ENCODE measurements at places on chromosomes 4 and X. TPM values are rescaled to one million over a fixed set of nuclear protein-coding genes. Genes with fewer than 3 reads are reported as not detected.
A peak's percentile ranks its signal among the peaks of the same experiment; 100 is the strongest.

RHOXF1 gene
- 0.62 TPM for total RNA-seq

FGB gene
- total RNA-seq: 12,036 TPM

GYG2 gene
- 17.6 TPM for total RNA-seq

UGT2B7 gene
- total RNA-seq: 364 TPM

CHIC1 gene
- 4.3 TPM for total RNA-seq

OPHN1 gene
- 0.81 TPM for total RNA-seq

OTC gene
- 84.6 TPM for total RNA-seq

DNA sequence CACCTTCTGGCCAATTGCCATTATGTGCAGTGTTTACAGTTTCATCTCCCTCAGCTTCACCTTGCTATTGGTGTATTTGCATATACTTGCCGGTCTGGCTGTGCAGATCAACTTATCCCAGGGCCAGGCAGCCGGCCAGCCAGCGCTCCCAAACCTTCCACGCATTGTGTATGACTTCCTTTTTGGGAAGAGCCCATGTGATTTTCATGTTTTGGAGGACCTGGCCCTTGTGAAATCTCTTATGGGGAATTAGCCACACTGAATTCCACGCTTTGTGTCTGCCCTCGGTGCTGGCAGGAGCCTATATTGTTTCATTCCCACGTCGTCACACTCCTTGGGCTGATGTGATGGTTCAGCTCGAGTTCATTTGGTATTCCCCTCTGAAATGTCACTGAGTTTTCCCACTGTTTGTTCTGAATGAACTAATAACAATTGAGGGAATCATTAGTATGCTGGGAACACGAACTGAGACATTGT, 6.0 kb upstream of the PDLIM3 start:
- H3K36me3 ChIP-seq: no peaks in the 10 kb centered on the region
- no peak for DNase-seq
- no peak overlapping the region for H3K27ac ChIP-seq
- no peaks in the 10 kb centered on the region for H3K4me1 ChIP-seq
- H3K27me3 ChIP-seq: no peaks in the 10 kb centered on the region

DNA sequence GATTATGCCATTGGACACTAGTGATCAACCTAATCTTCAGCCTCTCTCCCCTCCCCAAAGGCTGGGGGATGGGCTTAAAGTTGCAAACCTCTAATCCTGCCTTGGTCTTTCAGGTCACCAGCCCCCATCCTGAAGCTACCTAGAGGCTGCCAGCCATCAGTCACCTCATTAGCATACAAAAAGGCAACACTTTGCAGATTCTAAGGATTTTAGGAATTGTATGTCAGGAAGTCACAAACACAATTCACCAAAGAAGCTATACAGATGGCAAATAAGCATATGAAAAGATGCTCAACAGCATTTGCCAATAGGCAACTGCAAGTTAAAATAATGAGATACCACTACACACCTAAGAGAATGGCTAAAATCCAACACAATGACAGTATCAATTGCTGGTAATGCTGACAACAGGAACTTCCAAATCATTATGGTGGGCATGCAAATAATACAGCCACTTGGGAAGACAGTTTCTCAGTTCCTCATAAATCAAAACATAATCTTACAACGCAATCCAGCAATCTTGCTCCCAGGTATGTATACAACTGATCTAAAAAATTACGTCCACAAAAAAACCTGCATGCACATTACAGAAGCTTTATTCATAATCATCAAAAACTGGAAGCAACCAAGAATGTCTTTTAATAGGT, 9.0 kb upstream of the PIM2 start:
- DNase-seq: no peak
- H3K27me3 ChIP-seq: no peaks in the 10 kb centered on the region
- no peak overlapping the region for H3K4me3 ChIP-seq
- H3K36me3 ChIP-seq: peaks cover 17% of the 10 kb centered on the region
- H3K4me1 ChIP-seq: no peaks in the 10 kb centered on the region
- no peak overlapping the region for H3K27ac ChIP-seq

DNA sequence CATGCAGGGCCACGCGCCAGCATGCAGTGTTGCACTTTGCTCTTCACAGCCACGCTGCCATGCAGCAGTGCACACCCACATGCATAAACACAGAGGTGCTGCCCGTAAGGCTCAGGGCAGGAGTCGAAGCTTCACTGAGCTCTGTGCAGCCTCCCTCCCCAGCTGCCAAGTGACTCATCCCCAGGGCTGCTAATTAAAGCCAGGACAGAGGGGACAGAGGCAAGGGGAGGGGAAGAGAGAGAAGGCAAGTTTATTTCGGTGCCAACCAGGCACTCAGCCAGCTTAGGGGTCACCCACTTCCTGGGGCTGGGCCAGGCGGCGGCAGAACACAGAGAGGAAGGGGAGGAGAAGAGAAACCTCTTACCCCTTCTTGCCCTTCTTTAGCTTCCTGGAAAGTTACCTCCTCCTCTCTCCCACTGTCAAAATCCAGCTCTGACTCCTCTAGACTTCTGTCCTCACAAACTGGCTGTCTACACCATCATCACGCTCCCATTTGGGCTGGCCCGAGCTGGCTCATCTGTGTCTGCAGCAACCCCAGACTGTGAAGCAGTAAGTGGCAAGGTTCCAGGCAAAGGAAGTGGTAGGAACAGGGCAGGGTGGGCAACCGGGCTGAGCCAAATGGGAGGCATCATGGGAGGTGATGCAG, 6.2 kb upstream of the IQSEC2 start:
- no peak overlapping the region for H3K4me3 ChIP-seq
- H3K27me3 ChIP-seq: no peaks in the 10 kb centered on the region
- no peaks in the 10 kb centered on the region for H3K4me1 ChIP-seq
- no peaks in the 10 kb centered on the region for H3K36me3 ChIP-seq

GRCh38 chr4:94498502-94498901, 46.8 kb downstream of the PDLIM5 start:
- H3K27me3 ChIP-seq: no peaks in the 10 kb centered on the region
- H3K4me3 ChIP-seq: no peak overlapping the region
- no peaks in the 10 kb centered on the region for H3K36me3 ChIP-seq
- no peak for DNase-seq

DNA sequence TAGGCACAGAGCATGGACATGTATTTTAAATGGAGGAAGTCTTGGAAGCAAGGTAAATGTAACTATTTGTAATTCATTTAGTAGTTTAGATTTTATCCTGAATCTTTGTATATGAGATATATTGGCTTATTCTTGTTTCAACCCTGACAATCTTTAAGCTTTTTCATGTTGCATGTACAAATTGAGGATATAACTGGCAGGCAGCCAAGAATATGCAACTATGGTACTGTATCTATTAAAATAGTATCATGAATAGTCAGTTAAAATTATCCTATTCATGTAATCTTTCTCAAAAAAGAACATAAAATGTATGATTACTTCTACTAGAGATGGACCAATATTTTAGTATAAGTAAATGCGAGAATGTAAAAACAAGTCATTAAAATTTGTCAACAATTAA, 1141.5 kb downstream of the PCDH18 start:
- no peaks in the 10 kb centered on the region for H3K4me1 ChIP-seq
- no peak for DNase-seq
- H3K27me3 ChIP-seq: no peaks in the 10 kb centered on the region
- no peak overlapping the region for H3K27ac ChIP-seq
- no peak overlapping the region for H3K4me3 ChIP-seq
- no peaks in the 10 kb centered on the region for H3K36me3 ChIP-seq

DNA sequence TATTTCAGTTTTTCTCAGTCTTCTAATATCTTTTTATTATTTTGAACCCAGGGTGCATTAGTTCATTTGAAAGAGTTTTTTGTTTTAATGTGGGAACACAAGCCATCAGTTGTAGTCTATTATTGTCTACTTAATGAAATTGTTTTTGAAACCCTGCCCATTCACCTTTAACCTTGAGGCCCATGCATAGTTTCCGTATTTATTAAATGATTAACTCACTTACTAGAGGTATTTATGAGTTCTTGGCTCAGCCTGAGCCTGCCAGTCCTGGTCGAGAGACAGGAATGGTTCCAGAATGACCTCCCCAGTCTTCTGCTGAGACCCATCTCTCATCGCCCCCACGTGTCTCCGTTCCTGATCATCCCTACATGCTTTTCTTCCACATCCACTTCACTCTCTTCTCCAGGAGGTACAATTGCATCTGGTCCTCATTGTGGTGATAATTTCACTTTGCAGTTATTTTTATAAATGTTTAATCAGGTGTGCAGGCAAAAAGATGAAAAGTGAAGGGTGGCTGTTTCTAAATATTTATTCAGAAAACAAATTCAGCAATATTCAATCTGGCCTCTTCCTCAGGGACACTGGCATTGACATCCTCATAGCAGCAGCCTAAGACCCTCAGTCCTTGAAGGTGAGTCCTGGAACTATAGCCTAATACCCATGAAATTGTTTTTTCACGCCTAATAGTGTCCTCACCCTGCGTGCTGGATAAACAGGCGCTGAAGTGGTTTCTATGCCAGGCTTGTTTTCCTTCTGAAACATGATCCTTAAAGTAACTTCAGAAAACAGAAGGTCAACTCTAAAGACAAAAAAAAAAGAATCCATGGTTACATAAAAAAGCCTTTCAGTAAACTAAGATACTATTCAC, 112.8 kb downstream of the KDR start:
- DNase-seq: no peak
- H3K4me3 ChIP-seq: no peak overlapping the region

DNA sequence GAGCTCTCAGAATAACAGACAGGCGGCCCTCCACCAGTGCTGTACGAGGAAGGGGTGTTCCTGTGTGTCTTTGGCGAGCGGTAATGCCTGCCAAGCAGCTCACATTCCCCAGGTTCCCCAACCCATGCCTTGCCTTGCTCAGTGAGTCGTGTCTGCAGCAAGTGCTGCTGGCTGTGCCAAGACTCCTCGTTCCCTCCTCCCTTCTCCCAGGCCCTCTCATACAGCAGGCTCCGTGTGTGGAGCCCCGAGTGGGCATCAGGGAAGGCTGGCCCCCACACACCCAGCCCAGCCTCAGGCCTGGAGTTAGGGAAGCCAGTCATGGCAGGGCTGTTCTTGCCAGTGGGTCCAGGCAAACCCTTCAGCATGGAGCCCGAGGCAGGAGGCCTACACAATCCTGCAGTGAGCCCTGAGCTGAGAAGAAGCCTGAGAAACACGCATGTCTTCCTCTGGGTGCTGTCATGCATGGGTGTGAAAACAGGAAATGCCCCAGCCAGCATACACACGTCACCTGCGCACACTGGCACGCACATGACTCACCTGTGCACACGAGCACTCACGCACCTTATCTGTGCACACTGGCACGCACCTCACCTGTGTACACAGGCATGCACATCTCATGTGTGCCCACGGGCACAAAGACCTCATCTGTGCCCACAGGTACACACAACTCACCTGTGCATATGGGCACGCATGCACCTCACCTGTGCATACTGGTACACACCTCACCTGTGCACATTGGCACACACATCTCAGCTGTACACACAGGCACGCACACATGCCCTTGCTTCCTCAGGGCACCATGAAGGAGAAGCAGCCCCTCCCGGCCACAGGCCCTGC, 238.7 kb downstream of the DHRSX start:
- no peaks in the 10 kb centered on the region for H3K36me3 ChIP-seq
- no peak overlapping the region for H3K4me3 ChIP-seq
- no peaks in the 10 kb centered on the region for H3K4me1 ChIP-seq
- DNase-seq: no peak
- H3K27me3 ChIP-seq: no peaks in the 10 kb centered on the region

DNA sequence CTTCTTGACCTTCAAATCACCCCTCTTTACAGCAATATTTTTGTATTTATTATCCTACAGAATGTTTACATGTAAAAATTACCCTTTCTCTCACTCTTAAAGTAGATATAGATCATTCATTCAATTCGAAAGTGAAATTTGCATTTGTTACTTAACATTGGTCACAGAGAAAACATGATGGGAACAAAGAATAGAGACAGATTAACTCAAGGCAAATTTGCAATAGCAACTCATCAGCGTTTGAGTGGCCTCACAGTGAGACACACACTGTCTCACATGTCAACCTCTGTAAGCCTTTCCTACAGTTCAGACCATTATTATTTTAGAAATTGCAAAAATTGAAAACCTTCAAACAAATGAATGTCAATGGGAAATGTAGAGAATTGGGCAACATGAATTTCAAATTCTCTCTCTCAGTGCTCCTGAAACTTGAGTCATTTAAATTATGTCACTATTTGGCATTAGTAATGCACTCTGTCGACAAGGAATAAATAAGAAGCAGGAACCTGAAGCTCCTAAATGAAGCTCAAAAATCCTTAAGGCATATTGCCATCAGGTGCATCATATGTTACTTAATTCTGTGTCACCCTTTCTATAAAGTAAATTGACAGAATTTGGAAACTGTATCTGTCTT, 148.3 kb upstream of the ANXA10 start:
- H3K27me3 ChIP-seq: no peaks in the 10 kb centered on the region
- no peak for DNase-seq
- H3K4me3 ChIP-seq: no peak overlapping the region
- no peaks in the 10 kb centered on the region for H3K36me3 ChIP-seq

DNA sequence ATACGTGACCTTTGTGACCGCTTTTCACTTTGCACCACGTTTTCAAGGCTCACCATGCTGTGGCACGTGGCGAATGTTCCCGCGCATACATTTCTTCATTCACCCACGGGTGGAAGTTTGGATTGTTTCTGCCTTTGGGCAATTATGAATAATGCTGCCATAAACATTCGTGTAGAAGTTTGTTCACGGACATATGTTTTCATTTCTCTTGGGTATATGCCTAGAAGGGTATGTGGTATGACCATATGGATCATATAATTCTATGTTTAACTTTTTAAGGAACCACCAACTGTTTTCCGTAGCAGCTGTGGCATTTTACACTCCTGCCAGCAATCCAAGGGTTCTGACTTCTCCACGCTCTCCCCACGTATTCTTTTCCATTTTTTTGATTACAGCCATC, 60.9 kb upstream of the MXD4 start:
- no peak for DNase-seq
- H3K4me3 ChIP-seq: no peak overlapping the region
- no peaks in the 10 kb centered on the region for H3K4me1 ChIP-seq
- H3K27me3 ChIP-seq: no peaks in the 10 kb centered on the region

- no peak overlapping the region for H3K27ac ChIP-seq
- no peaks in the 10 kb centered on the region for H3K4me1 ChIP-seq
- H3K4me3 ChIP-seq: no peak overlapping the region
- DNase-seq: no peak
These were observed 45.4 kb upstream of the PDLIM3 start for GRCh38 chr4:185580699-185581098.

DNA sequence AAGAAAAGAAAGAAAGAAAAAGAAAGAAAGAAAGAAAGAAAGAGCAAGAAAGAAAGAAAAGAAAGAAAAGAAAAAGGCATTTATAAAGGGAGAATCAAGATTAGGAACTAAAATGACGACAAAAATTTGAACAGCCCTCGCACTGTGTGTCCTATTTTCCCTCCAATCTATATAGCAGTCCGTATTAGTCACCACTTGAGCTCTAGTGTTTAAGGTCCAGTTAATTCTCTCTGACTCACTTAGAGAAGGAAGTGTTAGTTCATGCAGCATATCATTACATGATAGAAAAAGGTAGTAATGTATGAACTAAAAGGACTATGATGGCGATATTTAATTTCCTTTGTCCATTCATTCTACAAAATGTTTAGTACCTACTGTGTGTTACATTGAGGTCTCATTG, 122.7 kb downstream of the CBLL2 start:
- no peak overlapping the region for H3K27ac ChIP-seq
- no peaks in the 10 kb centered on the region for H3K27me3 ChIP-seq
- H3K4me1 ChIP-seq: no peaks in the 10 kb centered on the region
- no peaks in the 10 kb centered on the region for H3K36me3 ChIP-seq
- H3K4me3 ChIP-seq: no peak overlapping the region

- H3K4me3 ChIP-seq: no peak overlapping the region
- H3K4me1 ChIP-seq: no peaks in the 10 kb centered on the region
- no peak for DNase-seq
These were observed 442.4 kb upstream of the BOD1L1 start for GRCh38 chr4:14069886-14070285.

GRCh38 chr4:15551740-15552446, 82.2 kb downstream of the CC2D2A start:
- H3K27ac ChIP-seq: peak overlapping the region; percentile 51
- DNase-seq: no peak
- H3K36me3 ChIP-seq: no peaks in the 10 kb centered on the region
- no peaks in the 10 kb centered on the region for H3K27me3 ChIP-seq
- no peak overlapping the region for H3K4me3 ChIP-seq
